ENCODE measurements at places on chromosomes 13 and 19.

DNA sequence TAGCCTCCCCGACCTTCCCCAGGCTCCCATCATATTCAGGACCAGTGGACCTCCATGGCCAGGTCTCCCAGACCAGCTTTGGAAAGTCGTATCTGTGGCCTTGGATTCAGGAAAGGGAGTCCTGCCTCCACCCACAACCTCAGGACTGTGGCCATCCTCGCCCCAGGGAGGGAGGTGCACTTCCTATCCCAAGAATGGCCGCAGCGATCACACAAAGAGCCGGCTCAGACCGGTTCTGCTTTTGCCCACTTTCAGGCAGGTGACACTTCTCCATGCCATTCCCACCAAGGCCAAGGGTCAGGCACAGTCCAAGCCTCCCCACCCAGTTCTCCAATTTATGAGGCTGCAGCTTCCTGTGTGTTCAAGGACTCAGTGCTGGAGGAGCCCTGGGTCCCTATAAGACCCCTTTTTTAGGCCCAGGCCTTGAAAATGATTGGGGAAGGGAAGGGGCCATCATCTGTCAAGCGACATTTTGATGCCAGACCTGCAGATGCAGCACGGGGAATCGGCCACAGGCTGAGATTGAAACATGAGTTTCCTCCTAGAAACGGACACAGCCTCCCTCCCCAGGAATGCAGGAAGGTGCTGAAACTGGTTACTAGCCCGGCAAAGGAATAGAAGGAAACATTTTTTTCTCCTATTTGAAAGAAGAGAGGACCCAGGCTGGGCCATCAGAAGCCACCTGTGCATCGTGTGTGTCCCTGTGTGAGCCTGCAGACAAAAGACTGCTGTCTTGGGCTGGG lies 65.6 kb upstream of the USE1 start:
- no peak for DNase-seq

- DNase-seq: no peak
Observed at GRCh38 chr13:48902368-48902767, 73.3 kb upstream of the FNDC3A start.

GRCh38 chr13:50131920-50132903 lies 117.0 kb downstream of the KCNRG start:
- no peak for DNase-seq

DNA sequence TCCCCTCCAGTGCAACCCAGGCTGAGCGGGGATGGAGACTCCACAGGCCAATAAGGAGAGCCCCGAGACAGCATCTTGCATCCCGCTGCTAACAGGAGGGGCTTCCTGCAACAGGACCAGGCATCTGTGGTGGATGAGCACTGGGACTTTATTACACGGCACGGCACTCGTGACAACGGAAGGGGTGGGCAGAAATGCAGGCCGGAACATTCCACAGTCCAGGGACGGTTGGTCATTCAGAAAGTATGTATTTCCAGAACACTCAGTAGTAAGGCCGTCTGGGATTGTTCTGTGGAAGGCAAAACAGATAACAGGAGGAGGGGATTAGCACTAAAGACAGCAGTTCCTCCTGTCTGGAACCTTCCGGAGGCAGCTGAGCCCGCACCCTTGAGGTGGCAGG lies 3.3 kb upstream of the TM6SF2 start:
- DNase-seq: no peak

GRCh38 chr19:4521170-4521887 lies 3.0 kb upstream of the PLIN4 start:
- no peak for DNase-seq

DNA sequence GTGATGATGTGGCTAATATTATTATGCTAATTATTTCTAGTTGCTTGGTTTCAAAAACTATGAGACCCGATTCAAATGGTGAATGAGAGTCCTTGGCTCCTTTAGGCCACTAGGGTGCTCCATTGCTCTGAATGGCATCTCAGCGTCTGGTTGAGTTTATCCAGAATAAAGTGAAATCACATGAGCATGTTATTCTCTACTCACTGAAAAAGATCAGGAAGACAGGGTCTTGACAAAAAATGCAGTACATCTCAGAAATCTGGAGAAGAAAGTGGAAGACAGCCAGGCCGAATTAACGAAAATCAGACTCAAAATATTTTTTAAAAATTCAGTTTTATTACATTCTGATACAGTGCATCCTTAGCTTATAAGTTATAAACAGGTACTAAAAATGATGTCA lies 516.2 kb downstream of the MYO16 start:
- no peak for DNase-seq

GRCh38 chr13:27005556-27005955 lies 166.1 kb downstream of the USP12 start:
- no peak for DNase-seq

DNA sequence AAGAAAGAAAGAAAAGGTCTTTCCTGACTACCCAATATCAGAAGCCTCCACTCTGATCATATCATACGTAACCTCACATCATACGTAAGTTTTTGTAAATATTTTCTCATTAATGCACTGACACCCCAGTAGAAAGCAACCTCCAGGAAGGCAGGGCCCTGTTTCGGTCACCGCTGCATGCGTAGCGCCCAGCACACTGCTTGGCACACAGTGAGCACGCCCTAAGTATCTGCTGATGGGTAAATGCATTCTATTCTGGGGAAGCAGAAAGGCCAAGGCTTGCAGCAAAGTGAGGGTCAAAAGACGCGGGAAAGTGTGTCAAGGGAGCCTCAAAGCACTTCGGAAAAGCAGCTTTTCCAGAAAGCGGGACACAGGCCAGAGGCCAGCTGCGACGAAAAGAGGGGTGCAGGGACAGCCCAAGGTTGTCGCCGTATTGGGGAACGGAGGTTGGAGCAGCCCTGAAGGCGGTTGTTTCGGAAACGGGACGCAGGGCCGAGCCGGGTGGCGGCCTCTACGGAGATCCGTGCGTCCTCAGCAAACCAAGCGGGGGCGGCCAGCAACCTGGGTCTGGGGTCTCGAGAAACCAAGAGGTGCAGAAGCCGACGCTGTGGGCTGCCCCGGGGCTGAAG lies 463 bp downstream of the SUGP1 start:
- DNase-seq: no peak

DNA sequence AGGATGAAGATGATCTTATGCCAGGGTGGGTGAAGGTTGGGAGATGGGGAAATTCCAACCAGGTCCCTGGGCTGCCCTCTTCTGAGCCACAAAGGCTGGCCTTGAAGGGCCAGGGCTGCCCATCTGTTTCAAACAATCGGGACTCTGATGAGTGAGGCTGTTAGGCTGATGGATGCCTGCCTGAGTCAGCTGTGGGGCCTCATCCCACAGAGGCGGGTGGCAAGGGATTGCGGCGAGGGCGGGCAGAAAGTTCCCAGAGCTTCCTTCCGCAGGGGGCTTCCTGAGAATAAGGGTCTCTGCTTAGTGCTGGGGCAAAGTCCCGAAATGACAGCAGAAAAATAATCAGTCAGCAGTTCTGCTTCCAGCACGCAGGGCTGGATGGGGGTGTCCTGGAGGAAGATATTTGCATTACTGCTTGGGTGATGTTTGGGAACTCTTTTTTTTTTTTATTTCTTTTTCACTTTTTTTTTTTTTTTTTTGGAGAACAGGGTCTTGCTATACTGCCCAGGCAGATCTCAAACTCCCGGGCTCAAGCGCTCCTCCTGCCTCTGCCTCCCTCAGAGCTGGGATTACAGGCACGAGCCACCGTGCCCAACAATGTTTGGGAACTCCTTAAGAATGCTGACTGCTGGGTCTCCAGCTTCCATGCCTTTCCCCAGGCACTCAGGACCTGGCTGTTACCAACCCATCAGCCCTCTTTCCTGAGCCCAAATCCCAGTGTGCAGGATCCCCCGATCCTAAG lies 14.1 kb downstream of the SH3GL1 start:
- DNase-seq: no peak

GRCh38 chr19:14413693-14414181 lies 5.4 kb downstream of the DDX39A start:
- DNase-seq: no peak

DNA sequence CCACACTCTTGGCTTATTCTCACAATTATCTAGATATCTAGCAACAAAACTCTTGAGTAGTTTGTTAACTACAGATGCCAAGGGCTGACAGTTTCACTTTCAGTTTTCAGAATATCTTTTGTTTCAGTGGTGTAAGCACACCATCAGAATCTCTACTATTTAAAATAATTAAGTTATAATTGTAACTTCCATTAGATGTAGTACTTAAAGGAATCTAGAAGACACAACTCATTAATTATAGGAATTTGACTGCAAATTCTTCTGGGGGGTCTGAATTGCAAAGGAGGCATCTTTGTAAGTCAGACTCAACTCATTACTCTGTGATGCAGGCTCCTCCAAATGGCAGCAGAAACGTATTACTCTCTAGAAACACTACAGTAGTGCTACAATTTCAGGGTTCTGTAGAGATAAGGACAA lies 44.9 kb upstream of the USPL1 start:
- DNase-seq: no peak

DNA sequence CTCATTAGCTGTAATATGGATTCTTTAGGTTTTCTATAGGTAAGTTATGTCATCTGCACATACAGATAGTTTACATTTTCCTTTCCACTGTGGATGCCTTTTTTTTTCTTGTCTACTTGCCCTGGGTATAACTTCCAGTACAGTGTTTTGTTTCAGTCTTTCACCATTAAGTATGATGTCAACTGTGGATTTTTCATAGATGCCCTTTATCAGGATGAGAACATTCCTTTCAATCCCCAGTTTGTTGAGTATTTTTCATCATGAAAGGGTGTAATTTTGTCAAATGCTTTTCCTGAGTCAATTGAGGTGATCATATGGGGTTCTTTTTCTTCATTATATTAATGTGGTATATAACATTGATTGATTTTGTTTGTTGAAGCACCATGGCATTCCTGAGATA lies 43.6 kb upstream of the SACS start:
- DNase-seq: no peak

GRCh38 chr13:114114006-114114640 lies 18.3 kb downstream of the RASA3 start:
- no peak for DNase-seq
